NCI-H1930 (cell line): ENCODE measurements at places on chromosomes 1 and 21.

GRCh38 chr1:54859700-54860391, 27.1 kb downstream of the DHCR24 start:
- no peak for DNase-seq

GRCh38 chr1:76501136-76501535, 366.1 kb upstream of the ST6GALNAC5 start:
- DNase-seq: no peak

- DNase-seq: no peak
These were observed 1.0 kb downstream of the RNF220 start for GRCh38 chr1:44405798-44406736.

DNA sequence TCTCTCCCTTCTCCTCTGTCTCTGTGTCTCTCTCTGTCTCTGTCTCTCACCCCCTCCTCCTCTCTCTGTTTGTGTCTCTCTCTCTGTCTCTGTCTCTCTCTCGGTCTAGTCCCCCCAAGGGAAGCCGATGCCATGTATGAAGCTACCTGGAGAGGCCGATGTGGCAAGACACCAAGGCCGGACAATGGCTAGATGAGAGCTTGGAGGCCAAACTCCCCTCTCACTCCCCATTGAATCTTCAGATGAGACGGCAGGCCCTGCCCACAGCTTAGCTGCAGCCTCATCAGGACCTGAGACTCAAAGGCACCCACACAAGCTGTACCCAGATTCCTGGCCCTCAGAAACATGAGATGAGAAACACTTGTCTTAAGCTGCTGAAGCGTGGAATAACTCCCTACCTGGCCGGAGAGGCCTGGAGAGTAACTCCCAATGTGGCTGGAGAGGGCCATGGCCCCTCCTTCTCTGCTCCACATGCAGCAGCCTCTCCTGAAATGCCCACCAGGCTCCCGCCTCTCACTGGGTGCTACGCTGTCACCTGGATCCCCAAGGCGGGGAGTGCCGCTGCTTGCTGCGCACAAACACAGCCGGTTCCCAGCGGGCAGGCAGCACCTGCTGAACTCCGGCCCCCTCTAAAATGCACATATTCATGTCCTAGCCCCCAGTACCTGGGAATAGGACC, 7.8 kb upstream of the ACTRT2 start:
- no peak for DNase-seq

DNA sequence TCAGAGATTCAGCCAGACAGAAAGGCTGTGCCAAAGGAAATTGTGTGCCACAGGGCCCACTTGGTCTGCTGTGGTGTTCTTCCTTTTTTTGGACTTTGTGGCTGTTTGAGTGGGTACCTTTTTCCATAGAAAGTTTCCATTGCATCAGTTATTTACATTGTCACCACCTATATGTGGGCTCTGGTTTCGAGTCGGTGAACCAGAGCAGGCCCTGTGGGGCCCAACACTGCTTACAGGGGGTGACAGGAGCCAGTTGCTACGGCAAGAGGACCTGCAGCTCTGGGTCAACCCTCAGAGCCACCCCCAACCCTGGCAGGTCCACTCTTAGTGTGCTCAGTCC, 157.0 kb upstream of the EDN2 start:
- DNase-seq: no peak
